ENCODE measurements at places on chromosomes 2 and 18.

DNA sequence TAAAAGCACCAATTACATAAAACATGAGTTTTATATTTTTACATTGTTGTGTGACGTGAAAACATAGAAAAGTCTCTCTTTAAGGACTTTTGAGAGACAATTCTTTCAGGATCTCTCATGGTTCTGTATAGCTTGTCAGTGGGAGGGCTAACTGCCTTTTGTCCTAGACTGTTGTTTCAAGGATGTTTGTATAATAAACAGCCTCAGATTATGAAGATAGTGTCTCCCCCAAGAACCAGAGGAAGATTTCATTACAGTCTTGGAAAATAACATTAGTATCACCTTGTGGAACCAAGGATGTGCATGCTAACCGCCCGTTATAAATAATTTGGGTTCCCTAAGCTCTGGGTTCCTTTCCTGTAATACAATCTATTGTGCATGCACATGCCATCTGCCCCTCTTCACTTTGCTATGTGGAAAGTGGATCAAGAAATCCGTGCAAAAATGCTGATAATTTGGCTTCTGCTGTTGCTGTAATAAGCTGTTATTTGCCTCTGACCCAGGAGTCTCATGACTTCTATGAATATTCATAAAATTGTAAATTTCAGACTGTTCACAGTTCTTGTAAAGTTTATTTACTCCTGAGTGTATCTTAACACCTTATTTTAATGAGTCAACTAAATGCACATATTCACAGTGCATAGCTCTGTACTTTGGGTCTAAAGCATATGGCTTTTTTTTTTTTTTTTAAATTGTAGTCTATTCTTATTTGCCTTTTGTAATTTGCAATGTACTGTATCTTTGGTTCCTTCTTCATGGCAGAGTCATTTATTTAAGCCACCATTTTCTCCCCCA lies 265.5 kb downstream of the PTH2R start:
- H3K27me3 ChIP-seq = no peaks in the 10 kb centered on the region
- H3K4me3 ChIP-seq = no peak overlapping the region
- H3K4me1 ChIP-seq = no peaks in the 10 kb centered on the region
- no peak overlapping the region for H3K27ac ChIP-seq

DNA sequence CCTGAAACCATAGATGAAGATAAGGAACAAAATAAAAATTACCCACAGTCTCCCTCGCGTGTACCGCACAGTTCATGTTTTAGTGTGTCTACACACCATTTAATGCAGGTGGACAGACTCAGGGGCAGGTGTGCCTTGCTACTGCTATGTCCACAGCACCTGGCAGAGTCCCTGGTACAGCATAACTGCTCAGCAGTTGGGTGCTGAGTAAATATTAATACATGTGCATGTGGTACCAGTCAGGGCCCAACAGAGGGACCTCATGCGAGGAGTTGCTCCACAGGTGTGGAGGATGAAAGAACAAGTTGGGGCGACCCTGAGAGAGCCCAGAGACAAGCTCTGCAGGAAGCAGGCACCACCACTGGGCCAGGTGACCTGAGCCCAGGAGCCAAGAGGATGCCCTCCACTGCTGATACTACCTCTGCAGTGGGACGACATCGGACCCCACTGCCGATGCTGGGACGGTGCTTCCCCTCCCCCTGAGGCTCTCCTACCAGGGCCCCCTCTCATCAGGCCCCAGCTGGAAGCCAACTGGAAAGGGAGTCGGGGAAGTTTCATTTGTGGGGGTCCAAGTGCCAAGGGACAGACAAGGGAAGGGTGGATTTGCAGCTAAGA lies 100.8 kb downstream of the NEDD4L start:
- no peaks in the 10 kb centered on the region for H3K36me3 ChIP-seq
- H3K27me3 ChIP-seq = no peaks in the 10 kb centered on the region
- no peak overlapping the region for H3K27ac ChIP-seq
- H3K4me1 ChIP-seq = 0 out of 2 replicates have a peak, but pooled peaks cover 5% of the 10 kb centered on the region
- DNase-seq = no peak

DNA sequence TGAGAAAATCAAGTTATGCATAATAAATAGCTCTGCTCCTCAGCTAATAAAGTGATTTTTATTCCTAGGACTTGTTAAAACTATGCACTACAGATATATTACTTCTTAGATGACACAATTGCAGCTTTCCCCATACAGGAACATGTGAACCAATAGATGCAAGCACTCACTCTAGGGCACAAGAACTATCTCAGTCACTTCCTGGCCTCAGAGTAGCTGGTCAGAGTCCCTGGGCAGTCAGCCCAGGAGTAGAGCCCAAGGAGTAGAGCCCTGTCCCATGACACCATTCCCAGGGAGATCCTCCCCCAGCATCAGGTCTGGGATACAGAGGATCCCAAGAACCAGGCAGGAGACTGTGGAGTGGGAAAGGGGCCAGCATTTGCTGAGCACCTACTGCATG lies 2.7 kb downstream of the TNS1 start:
- DNase-seq = no peak
- no peaks in the 10 kb centered on the region for H3K4me1 ChIP-seq
- H3K36me3 ChIP-seq = no peaks in the 10 kb centered on the region
- H3K27me3 ChIP-seq = peaks cover 3% of the 10 kb centered on the region

DNA sequence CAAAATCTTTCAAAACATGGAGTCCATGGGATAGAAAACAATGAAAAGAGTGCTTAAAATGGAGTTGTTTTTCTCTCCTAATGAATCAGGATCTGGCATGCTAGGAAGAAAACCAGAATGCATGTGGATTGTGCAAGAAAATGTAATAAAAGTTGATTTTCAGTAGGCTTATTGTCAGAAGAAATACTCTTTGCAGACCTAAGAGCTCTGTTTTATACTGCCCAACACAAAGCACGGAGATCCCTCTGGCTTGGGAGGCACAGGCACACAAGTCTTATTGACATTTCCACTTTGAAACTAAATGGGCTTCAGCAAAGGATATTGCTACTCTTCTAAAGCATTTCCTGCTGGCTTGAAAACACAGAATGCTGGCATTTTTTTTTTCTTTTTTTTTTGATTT lies 15.5 kb upstream of the DAPL1 start:
- no peak overlapping the region for H3K4me3 ChIP-seq
- no peaks in the 10 kb centered on the region for H3K27me3 ChIP-seq
- no peak overlapping the region for H3K27ac ChIP-seq
- DNase-seq = no peak
- H3K36me3 ChIP-seq = no peaks in the 10 kb centered on the region
- peaks cover 15% of the 10 kb centered on the region for H3K4me1 ChIP-seq

GRCh38 chr2:101396316-101396717 lies 9.0 kb upstream of the CREG2 start:
- no peaks in the 10 kb centered on the region for H3K36me3 ChIP-seq
- H3K4me3 ChIP-seq = no peak overlapping the region

DNA sequence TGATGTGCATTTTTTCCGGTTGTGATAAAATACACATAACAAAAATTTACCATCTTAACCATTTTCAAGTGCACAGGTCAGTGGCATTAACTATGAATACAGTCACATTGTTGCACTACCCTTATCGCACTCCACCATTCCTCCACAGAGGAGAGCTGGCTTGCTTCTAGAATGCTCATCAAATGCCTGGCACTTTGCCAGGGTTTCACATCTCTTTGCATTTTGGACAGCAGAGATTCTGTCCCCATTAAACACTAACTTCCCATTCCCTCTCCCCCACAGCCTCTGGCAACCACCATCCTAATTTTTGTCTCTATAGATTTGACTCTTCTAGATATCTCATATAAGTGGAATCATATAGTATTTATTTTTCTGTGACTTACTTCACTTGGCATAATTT lies 165.0 kb downstream of the ASB1 start:
- no peak for DNase-seq
- no peak overlapping the region for H3K27ac ChIP-seq
- H3K27me3 ChIP-seq = no peaks in the 10 kb centered on the region
- H3K4me1 ChIP-seq = no peaks in the 10 kb centered on the region
- H3K36me3 ChIP-seq = no peaks in the 10 kb centered on the region

GRCh38 chr2:228592925-228593324 lies 411.4 kb upstream of the SPHKAP start:
- no peak overlapping the region for H3K27ac ChIP-seq
- H3K4me1 ChIP-seq = no peaks in the 10 kb centered on the region
- H3K27me3 ChIP-seq = no peaks in the 10 kb centered on the region
- H3K36me3 ChIP-seq = no peaks in the 10 kb centered on the region
- no peak overlapping the region for H3K4me3 ChIP-seq

DNA sequence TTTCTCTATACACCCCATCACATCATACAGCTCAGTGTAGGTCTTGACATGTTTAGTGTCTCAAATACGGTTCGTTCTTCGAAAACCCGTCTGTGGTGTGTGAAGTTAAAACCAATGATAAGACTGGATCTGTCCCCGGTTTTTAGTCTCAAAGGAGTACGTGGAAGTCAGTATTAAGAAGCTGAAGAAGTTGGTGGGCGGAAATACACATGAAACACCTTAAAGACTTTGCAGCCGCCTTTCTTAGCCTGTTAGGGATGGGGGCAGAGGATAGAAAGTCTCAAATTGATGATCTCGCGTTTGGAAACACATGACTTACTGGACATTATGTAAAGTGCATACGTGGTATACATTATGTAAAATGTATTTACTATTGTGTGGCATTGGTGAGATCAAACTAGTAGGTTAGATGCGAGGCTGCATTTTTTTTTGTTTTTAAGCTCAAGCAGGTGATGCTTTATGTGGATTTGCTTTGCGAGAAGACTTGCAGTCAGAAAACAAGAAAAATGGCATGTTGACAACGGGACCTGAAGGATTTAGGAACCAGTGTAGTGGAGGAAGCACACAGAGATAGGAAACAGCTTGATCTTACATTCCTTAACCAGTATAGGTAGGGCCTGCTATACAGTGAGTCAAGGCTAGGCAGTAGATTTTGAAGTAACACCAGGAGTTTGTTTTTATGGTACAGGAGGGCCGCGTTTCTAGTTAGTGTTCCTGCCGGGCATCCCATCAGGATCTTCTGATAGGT lies 1.2 kb downstream of the CNOT11 start:
- H3K4me3 ChIP-seq = peak overlapping the region; percentile 96
- DNase-seq = no peak
- H3K4me1 ChIP-seq = peaks cover 4% of the 10 kb centered on the region
- H3K27me3 ChIP-seq = no peaks in the 10 kb centered on the region
- H3K36me3 ChIP-seq = peaks cover 10% of the 10 kb centered on the region
- H3K27ac ChIP-seq = no peak overlapping the region

DNA sequence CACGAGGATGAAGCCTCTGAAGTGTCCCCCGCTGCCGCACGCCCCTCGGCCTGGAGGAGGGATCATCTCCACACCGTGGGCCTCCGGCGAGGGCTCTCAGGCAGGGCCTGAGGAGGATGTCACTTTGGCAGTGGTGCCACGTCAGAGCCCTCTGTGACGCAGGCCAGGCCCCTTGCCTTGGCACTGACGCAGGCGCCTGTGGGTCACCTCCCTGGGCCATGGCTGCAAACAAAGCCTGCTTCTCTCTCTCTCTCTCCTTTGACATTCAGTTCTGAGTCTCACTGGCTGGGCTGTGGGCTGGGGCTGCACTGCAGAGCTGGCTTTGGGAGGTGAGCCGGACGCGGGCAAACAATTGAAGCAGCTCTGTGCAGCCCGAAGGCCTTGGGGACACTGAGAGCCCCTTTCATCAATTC lies 273.7 kb downstream of the TWIST2 start:
- peaks cover 14% of the 10 kb centered on the region for H3K36me3 ChIP-seq
- H3K4me3 ChIP-seq = no peak overlapping the region
- no peak overlapping the region for H3K27ac ChIP-seq
- H3K27me3 ChIP-seq = no peaks in the 10 kb centered on the region

- H3K27ac ChIP-seq = no peak overlapping the region
- no peak overlapping the region for H3K4me3 ChIP-seq
- DNase-seq = no peak
- H3K36me3 ChIP-seq = no peaks in the 10 kb centered on the region
Measured at GRCh38 chr18:41969881-41970280, 14.8 kb downstream of the PIK3C3 start.

DNA sequence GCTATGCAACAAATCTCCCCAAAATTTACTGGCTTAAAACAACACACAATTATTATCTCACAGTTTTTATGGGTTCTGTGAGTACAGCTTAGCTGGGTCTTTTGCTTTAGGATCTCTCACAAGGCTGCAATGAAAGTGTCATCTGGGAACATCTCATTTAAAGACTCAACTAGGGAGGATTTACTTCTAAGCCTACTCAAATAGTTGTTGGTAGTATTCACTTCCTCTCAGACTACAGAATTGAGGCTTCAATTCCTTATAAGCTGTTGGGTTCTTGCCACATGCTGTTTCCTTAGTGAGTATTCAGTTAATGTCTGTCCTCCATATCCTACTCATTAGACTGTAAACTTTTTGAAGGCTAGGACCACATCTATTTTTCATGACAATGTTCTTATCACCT lies 72.3 kb downstream of the MDH1 start:
- H3K27me3 ChIP-seq = no peaks in the 10 kb centered on the region
- no peak for DNase-seq
- H3K4me3 ChIP-seq = no peak overlapping the region
- peaks cover 10% of the 10 kb centered on the region for H3K4me1 ChIP-seq
- H3K36me3 ChIP-seq = no peaks in the 10 kb centered on the region
- no peak overlapping the region for H3K27ac ChIP-seq

DNA sequence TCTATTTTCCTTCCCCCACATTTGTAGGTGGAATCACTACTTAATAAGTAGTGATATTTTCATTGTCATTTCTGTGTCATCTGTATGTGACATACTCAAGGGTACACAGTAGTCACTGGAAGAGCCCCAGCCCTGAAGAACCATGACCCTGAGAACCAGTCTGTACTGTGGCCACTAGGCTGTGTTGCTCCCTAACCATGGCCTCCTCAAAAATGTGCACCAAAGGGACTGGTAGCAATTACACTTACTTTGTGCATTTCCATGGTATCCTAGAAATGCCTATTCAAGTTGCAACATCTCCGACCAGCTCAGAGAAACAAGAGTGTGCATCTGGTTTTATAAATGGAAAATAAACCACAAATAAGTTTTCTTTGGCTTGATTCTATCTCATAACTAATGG lies 155.1 kb downstream of the DOCK10 start:
- DNase-seq = no peak
- no peaks in the 10 kb centered on the region for H3K27me3 ChIP-seq
- H3K27ac ChIP-seq = no peak overlapping the region
- H3K4me3 ChIP-seq = no peak overlapping the region
- H3K36me3 ChIP-seq = no peaks in the 10 kb centered on the region

DNA sequence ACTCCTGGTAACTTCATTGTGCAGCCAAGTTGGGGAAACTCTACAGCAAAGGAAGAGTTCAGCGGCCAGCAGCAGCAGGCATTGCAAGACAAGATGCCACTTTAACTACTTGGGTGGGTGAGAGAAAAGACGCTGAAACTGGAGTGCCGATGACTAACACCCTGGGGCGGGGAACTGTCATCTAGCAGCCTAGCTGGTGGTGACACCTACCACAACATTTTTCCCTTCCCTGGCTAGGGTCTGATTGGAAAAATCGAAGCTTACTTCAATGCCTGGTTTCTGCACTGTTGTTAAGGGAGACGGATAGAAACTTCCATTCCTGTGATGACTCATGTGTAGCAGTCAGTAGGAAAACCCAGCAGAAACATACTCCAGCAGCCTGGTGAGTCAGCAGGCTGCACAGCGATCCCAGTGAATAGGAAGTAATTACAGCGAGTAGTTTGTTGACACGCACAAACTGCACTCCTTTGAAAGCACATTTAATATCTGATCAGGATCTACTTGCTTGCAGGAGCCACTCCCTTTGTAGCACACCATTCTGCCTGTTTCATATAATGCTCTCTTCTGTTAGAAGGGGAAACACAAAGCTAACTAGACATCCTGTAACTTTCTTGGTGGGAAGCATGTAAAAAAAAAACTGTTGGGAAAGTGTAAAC lies 62.1 kb upstream of the MAPRE2 start:
- DNase-seq = peak; percentile 64
- H3K36me3 ChIP-seq = no peaks in the 10 kb centered on the region
- no peaks in the 10 kb centered on the region for H3K4me1 ChIP-seq
- H3K27ac ChIP-seq = no peak overlapping the region
- H3K4me3 ChIP-seq = peak overlapping the region; percentile 63
- no peaks in the 10 kb centered on the region for H3K27me3 ChIP-seq
